ENCODE measurements at places on chromosomes 16 and 17. TPM values are rescaled to one million over a fixed set of nuclear protein-coding genes. Genes with fewer than 3 reads are reported as not detected.
A peak's percentile ranks its signal among the peaks of the same experiment; 100 is the strongest.

The GINS2 gene
- 0.24 TPM for total RNA-seq

The CACNA1G gene
- 0.13 TPM for total RNA-seq

DNA sequence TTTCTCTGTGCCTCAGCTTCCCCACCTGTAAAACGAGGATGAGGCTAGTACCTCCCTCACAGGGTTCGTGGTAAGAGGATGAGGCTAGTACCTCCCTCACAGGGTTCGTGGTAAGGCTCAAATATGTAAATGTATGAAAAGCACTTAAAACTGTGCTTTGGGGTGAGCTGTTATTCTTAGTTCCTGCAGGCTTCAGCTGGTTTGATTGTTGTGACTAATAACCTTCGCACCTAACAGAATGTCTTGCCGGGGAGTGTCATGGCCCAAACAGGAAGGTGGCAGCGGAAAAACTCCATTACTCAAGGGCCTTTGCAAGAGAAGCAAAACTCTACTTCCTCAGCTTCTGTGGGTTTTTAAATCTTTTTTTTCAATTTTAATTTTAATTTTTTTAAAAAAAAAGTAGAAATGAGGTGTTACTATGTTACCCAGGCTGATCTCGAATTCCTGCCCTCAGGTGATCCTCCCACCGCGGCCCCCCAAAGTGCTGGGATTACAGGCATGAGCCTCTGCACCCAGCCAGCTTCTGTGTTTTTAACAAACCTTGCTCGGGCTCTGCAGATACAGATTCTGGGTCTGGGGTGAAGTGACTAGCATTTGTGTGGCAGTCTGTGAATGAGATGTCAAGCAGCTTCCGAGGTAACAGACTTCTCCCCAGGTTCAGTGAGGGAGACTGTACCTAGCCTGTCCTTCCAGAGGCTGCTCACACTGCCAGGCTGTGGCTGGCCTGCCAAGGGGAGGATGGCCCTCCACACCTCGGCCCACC is 103.0 kb downstream of the RAB11FIP4 start:
- peak overlapping the region; percentile 86 for H3K27ac ChIP-seq
- peaks cover 33% of the 10 kb centered on the region for H3K4me1 ChIP-seq
- no peaks in the 10 kb centered on the region for H3K36me3 ChIP-seq

The INCA1 gene
- total RNA-seq, result 2.3 TPM

DNA sequence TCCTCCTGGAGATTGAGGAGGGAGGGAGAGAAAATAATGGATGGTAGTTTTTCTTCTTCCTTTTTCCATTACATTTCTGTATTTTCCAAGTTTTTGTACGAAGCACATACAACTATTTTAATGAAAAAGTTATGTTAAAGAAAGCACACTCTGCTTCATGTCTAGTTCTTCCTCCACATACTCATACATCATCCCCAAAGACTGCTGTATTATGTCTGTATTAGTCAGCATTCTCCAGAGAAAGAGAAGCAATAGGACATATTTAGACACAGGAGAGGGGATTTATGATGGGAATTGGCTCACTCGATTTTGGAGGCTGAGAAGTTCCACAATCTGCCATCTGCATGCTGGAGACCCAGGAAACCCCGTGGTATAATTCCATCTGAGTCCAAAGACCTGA is 10.1 kb upstream of the ACSM2A start:
- no peaks in the 10 kb centered on the region for H3K36me3 ChIP-seq
- H3K4me1 ChIP-seq, result no peaks in the 10 kb centered on the region
- DNase-seq, result no peak
- H3K4me3 ChIP-seq, result no peak overlapping the region

The AANAT gene
- 0.81 TPM for total RNA-seq

GRCh38 chr17:330993-331701 is 21.5 kb downstream of the RPH3AL start:
- no peak overlapping the region for H3K27ac ChIP-seq
- H3K36me3 ChIP-seq, result no peaks in the 10 kb centered on the region
- H3K4me3 ChIP-seq, result no peak overlapping the region

Measured in thyroid gland (tissue), 4 donors.